ENCODE measurements at places on chromosomes 16 and 17. TPM values are rescaled to one million over a fixed set of nuclear protein-coding genes. Genes with fewer than 3 reads are reported as not detected.

- DNase-seq: peak; percentile 66
These were observed 13.2 kb downstream of the GLIS2 start for GRCh38 chr16:4328782-4329775.

GRCh38 chr16:58451265-58451689 is 48.7 kb upstream of the NDRG4 start:
- no peak for DNase-seq

ERBB2 gene
- 310 TPM for total RNA-seq

- DNase-seq: no peak
These were observed 73.7 kb upstream of the ZNF423 start for GRCh38 chr16:49929626-49930025.

ZFP3 gene
- 0.21 TPM for total RNA-seq

DNA sequence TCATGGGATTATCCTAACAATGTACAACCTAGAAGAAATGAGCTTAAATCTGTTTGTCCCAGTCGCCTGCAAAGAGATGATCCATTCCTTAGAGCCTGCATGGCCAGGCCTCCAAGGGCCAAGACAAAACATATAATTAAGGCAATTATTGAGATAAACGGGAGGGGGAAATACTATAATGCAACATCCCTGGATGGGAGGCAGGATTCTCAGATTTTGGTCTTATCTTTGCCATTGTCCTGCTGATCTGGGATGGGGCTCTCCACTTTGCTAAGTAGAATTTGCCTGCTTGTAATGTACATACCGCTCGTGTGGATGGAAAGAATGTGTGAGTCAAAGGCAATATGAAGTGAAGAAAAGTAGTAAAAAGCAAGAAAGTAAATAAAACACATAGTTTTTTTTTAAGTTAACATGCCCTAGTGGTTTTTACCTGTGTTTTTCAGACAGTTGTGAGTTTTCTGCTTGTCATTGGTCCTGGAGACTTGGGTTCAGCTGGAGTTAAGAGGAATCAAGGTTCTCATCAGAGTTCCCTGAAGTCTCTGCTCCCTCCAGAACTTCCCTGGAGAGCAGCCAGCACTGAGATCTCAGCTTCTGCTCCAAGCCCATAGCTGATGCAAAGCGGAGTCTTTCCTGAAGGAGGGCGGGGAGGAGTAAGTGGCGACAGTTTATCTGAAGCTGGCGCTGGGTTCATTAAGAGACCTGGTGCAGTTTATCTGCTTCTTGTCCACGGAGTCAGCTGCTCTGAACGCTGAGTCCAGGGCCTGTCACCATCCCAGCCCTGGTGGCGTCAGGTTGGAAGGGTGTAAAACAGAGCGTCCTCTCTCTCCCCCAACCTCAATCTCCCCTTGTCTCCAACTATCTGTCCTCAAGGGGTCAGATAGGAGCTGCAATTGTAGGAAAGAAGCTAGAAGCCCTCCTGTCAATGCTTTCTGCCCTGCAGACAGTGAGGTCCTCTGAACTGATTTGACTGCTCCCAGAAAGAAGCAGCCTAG is 30.1 kb downstream of the HOXB1 start:
- peak; percentile 69 for DNase-seq

DNA sequence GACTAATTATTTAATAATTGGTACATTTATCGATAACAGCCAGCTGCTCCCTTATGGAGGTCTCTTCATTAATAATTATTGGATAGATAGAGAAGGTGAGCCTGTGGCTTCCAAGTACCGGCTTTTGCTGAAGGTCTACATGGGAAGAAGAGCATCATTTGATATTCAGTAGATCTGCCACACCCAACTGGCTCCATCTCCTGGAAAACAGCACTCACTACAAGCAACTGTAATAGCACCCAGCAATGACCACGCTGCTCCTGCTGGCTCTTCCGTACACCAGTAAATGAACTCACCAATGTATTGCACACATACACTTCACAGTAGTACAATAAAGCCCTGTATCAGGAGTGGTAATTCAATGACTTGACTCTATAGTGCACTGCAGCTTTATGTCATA is 19.5 kb downstream of the MARVELD3 start:
- peak; percentile 68 for DNase-seq

- no peak for DNase-seq
These were observed 13.4 kb downstream of the EMC8 start for GRCh38 chr16:85785927-85786326.

ITGAX gene
- 0.69 TPM for total RNA-seq

DNA sequence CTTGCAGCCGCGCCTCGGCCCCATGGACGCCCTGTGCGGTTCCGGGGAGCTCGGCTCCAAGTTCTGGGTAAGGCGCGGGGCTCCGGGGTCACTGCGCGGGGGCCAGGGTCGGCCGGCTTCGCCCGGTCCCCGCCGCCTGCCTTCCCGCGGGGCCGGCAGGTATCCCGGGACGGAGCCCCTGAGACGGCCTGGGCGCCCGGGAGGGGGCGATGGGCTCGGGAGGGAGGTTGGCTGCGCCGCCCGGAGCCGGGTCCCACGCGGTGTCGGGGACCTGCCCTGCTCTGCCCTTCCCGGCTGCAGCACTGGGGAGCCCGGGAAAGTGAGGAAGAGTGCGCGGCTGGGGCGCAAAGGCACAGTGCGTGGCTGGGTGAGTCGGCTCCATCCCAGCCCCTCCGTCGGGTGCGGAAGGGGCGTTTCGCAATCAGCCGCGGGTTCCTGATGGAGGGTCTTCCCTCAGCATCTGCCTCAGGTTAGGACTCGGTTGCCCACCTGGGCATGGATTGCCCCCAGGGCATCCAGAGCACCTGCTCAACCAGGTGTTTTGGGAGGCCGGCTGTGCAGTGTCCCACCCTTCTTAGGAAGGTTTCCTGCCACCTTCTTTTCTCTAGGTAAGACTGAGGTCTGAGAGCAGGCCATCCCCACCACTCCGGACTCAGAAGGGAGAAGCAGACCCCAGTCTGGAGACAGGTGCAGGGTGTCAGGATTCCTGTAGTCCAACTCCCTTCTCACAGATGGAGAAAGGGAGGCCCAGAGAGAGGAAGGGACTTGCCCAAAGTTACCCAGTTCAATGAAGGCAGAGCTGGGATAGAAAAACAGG is 442 bp downstream of the ABCC3 start:
- peak; percentile 22 for DNase-seq

- DNase-seq: no peak
These were observed 503 bp upstream of the TBX4 start for GRCh38 chr17:61451538-61452300.

GRCh38 chr16:83996481-83997252 is 28.6 kb downstream of the NECAB2 start:
- no peak for DNase-seq

GPT2 gene
- total RNA-seq: 34.4 TPM

FAM171A2 gene
- total RNA-seq: 49.5 TPM

DNA sequence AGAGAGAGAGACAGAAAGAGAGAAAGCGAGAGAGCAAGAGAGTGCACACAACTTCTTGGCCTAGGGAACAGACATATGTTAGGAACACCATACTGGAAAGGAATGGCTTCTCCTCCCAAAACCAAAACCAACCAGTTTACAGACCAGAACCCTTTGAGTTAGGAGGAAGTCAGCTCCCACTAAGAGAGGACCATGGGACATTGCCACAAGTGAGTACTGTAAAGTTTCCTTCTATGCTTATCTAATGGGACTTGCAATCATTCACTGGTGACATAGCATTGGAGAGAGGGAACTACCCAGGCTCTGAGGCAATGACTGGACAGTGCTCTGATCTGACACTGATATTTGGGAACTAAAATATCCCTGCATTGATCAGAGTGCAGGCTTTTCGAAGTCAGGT is 32.4 kb downstream of the TBC1D3B start:
- DNase-seq: no peak

GRCh38 chr16:69334696-69335095 is 4.3 kb upstream of the PDF start:
- DNase-seq: no peak

DNA sequence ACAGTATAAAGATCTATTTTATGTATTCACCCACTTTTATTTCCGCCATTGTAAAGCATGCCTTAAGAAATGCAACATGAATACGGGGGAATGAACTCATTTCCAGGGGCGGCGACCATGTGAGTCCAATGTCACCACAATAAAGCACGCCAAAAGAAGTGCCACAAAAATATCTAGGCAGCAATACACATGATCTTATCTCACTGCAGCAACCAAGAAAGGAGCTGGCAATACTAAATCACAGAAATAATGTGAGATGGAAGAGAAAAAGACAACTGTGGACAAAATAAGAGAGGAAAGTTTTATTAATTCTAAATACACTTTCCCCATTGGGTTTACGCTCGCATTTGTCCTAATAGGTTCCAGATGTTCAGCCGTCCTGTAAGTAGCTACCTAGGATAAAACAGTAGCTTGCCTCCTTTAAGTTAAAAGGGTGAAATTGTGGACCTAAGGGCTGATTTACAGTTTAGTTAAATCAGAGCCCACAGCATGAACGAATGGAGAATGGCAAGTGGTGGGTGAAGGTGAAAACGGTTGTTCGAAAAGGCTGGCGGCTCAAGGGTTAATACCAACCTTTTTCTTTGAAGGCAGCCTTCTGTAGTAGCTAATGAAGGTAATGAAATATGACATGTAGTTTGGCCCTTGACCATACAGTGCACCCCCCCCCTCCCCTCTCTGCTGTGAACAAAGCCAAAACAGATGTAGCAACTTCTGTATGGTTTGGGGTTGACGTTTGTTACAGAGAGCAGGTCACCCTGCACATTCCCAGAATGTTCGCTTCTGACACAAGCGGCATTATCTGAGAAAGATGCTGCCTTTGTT is 504.2 kb upstream of the PSMD7 start:
- DNase-seq: no peak

DNA sequence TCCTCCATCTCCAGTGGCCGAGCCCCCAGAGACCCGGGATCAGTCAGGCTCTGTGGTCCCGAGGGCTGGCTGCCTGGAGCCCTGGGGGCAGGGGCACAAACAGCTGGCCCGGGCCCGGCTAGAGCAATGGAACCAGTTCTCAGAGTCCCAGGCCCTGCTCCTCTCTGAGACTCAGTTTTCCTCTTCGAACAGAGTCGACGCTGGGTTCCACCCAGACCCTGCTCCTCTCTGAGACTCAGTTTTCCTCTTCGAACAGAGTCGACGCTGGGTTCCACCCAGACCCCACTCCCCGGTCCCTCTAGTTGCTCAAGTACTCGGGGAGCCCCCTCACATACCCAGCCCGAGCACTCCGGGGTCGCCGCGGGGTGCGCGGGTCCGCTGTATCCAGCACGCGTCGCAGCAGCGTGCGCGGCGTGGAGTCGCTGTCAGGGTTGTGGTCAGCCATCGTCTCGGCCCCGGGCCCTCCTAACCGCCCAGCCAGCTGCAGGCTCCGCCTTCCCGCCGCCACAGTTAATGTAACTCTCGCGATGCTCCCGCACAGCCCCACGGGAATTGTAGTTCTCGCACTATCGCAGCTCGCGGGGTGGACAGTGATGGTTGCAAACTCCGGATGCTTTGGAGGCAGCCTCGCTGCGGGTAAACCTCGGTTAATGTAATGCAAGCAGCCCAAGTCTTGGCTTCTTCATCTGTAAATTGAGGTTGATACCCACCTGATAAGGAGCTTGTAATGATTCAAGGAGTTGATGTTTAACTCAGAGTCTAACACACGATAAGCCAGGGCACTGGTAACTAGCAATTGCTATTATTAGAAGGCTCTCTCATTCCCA is 8.5 kb upstream of the THAP11 start:
- DNase-seq: peak; percentile 96

- DNase-seq: no peak
These were observed 472 bp upstream of the NME2 start for GRCh38 chr17:51165680-51166197.

DNA sequence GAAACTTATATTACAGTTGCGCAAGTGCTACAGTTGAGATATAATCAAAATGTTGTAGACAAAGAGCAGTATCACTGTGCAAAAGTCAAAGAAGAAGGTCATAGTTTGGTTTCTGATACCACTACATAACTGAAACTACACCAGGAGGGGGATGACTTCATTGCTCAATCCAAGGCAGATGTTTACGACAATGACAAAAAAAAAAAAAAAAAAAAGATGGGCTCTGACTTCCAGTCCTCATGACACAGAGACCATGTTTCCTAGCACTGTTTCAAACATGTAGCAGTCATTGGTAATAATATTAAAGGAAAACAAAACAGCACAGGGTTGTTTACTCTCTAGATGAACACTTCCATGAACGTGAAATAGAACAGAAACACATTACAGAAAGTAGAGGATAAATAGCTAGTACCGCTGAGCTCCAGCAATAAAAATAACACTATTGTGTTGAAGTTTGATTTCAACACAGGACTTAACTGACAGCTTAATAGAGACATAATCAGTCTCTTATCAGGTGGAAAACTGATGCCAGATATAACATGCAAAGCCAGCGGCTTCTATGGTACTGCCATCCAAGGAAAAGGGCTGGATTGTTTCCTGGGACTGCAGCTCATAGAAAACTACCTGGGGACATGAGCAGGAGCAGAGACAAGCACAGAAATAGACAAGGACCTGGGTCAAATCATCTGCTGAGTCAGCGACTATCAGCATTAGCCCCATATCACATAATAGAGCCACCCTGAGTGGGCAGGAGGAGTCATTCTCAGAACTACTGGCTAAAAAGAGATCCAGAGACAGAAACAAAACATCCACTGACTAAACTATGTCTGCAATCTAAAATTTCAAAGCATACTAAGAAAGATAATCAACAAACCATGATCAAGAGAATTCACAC is 463.6 kb upstream of the SOX9 start:
- peak; percentile 34 for DNase-seq

GRCh38 chr16:56145369-56145768 is 45.9 kb upstream of the GNAO1 start:
- no peak for DNase-seq

KRT31 gene
- not detected for total RNA-seq

GRCh38 chr17:41264599-41264998 is 579 bp upstream of the KRTAP9-6 start:
- no peak for DNase-seq

GRCh38 chr17:83174362-83175118 is 95.1 kb downstream of the METRNL start:
- DNase-seq: peak; percentile 6

GRCh38 chr17:17030515-17031211 is 11.6 kb upstream of the MPRIP start:
- no peak for DNase-seq

GRCh38 chr17:7380321-7380720 is 568 bp upstream of the TNK1 start:
- no peak for DNase-seq

NOD2 gene
- total RNA-seq: not detected

Data from cardiac muscle cell (in vitro differentiated cells and primary cell).